ENCODE measurements at places on chromosomes 2 and 18. TPM values are rescaled to one million over a fixed set of nuclear protein-coding genes. Genes with fewer than 3 reads are reported as not detected.

The ITPRIPL1 gene
- not detected for total RNA-seq

The PMS1 gene
- total RNA-seq, result 7.3 TPM

The SERPINB12 gene
- total RNA-seq, result not detected

The GRHL1 gene
- total RNA-seq, result 1.3 TPM

The UCN gene
- 1.2 TPM for total RNA-seq

The TMEM178A gene
- total RNA-seq, result 0.21 TPM

The MARCO gene
- 0.08 TPM for total RNA-seq

The SLC16A14 gene
- 0.83 TPM for total RNA-seq

The FOXD4L1 gene
- total RNA-seq, result 0.31 TPM

The SPP2 gene
- not detected for total RNA-seq

Data from A549 treated with Mapracorat at 1 μM for 4 hours (cell line).